ENCODE measurements at places on chromosomes 12 and 14.

DNA sequence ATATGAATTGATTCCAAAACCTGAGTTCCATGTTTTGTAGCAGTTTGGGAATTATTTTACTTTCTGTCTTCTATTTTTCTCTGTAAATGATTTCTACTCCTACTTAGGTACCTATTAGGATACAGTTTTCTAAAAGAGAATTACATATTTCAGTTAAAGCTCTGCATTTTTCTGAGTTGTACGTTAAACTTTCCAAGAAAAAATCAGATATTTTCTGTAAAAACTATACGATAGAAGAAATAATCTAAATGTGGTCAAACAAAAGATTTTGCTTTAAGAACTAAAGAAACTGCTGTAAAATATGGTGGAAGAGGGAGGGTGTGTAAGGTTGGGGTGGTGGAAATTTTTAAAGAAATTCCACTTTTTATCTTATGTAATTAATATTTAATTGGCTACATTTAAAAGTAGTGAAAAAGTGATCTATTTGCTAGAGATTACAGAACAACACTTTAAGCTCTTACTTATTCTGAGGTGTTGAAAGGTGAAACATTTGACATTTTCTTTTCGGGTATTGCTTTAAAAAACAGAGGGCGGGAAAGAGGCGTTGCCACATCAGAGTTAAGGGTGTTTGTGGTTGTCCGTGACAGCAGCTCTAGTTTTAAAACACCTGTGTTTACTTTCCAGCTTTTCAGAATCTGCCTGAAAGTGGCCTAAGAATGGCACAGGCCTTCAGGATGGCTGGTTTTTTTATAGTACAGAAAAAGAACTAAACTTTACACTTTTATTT lies 187.3 kb downstream of the MIPOL1 start:
- no peak for DNase-seq

DNA sequence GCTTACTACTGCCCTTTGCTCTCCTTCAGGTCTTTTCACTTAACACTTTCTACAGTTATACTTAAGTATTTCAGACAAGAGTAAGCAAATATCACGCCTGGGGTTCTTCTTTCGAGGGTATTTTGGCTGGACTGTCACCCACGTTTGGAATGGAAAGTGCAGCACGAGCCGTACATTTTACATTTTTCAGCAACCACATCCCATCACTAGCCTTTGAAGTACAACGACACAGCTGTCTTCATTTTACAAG lies 349 bp upstream of the FAM177A1 start:
- no peak for DNase-seq

- DNase-seq = no peak
Measured at GRCh38 chr12:3496957-3497356, 6.0 kb downstream of the PRMT8 start.

DNA sequence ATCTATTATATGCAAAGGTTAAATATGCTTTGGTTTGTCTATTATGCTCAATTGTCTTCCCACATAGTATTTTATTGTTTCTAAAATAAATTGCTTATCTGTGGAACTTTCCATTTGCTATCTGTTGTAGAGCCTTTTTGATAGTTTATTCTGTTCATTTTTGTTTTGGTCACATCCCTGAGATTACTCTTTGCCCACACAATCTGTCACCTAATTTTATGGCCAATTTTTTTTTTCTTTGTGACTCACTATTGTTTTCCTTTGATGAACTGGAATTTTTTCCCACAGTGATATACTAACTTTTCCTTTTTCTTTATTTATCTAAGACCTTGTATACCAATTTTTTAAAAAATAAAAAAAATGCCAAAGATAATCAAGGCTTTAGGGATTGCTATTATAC lies 61.1 kb downstream of the RASSF9 start:
- no peak for DNase-seq

- no peak for DNase-seq
Measured at GRCh38 chr12:98721204-98721702, 76.2 kb downstream of the APAF1 start.

- DNase-seq = no peak
Measured at GRCh38 chr12:103517161-103517560, 21.4 kb upstream of the C12orf42 start.

DNA sequence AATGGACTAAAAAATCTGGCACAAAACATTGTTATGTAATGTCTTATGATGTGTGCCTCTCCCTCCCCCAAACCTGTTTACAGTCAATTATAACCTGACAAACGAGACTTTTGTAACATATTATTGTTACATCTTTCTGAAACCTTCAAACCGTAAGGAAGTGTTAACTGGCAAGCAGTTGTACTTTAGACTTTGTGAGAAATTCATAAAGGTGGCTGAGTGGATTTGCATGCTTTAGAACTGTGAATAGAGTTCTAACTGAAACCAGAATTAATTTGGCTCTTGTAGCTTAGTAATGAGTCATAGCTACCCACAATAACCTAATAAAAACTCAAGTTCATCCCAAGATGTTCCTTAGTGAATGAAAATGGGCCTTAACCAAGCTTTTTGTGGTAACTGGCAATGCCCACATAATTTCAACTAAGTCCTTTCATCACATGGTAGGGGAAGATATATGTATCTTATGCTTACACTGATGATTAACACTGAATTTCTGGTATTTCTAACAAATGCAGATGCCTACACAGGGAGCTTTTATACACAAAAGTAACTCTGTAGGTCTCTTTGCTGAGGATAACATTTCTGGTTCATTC lies 29.7 kb downstream of the RAD9B start:
- DNase-seq = no peak

DNA sequence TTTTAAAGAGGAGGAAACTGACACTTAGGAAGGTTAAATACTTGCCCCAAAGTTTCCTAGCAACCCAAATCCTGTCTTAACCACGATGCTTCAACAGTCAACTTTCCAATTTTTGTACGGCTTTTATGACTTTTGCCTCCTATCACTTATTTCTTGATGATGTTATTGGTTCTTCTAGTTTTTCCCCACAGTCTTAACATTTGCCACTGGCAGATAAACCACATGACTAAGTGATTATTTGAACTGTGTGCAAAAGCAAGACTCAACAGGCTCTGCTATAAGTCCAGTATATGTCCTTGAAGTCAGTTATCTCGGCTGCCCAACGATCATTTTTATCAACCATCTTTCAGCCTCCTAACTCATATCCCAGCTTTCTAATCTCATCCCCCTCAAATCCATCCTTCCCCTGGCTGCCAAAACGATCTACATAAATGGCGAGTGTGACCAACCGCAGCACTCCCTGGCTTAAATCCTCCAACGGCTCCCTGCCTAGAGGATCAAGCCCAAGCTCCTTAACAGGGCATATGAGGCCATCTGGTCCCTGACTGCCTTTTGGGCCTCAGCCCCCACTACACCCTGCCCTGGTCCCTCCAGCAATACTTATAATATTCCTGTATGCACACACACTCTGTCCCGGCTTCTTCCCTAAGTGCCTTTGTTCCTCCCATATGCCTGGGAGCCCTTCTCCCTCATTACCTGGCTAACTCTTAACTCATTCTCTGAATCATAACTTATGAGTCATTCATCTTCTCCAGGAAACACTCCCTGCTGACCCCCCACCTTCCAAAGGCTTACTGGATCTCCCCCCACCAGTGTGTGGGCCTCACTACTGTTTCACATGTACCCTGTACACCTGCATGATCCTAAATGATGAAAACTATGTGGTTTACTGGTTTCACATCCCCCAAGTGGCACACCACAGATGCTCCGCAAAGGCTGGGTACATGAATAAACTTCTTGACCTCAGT lies 8.8 kb downstream of the VPS37B start:
- DNase-seq = peak; percentile 71

- DNase-seq = no peak
Measured at GRCh38 chr12:76879710-76880518, 1.1 kb upstream of the CSRP2 start.

DNA sequence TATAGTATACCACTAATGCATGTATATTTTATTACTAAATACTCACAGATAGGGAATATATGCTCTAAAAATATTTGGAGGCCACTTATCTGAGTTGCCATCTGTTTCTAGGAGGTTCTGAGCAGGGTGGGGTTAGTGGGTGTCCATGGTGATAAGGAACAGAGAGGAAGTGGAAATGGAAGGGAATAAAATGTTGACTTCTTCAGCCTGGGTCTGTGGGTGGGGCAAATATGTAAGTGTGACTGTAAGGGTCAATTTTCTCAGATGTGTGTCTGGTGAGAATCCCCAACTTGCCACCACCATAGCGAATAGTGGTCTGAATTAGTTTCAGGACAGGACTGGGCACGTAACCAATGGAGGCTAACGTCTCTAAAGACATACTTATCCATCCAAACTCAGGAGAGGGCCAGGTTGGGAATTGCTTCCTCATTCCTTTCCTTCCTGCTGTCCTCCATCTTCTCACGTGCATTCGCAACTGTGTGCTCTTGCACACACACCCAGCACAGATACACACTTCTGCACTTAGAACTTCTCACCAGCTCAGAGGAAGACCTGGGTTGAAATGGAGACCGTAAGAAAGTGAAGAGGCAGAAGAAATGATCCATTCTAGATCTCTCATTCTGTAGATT lies 54.2 kb upstream of the GZMB start:
- DNase-seq = no peak

DNA sequence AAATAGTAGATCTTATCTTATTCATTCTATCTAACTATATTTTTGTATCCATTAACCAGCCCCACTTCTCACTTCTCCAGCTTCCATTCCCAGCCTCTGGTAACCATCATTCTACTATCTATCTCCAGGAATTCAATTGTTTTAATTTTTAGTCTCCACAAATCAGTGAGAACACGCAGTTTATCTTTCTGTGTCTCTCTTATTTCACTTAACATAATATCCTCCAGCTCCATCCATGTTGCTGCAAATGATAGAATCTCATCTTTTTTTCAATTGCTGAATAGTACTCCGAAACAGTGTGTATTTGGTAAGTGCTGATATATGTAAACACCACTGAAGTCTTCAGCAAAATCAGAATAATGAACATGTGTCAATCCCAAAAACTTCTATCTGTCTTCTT lies 587.2 kb upstream of the ATP2B1 start:
- DNase-seq = no peak

- DNase-seq = no peak
Measured at GRCh38 chr14:104437703-104438102, 141.9 kb upstream of the C14orf180 start.

Measured in stimulated activated CD8-positive, alpha-beta memory T cell treated with anti-CD3 and anti-CD28 coated beads, Interleukin-7, amount 100 ng/mL, for 48 hours (primary cell).